ENCODE measurements at places on chromosomes 11 and 22.

DNA sequence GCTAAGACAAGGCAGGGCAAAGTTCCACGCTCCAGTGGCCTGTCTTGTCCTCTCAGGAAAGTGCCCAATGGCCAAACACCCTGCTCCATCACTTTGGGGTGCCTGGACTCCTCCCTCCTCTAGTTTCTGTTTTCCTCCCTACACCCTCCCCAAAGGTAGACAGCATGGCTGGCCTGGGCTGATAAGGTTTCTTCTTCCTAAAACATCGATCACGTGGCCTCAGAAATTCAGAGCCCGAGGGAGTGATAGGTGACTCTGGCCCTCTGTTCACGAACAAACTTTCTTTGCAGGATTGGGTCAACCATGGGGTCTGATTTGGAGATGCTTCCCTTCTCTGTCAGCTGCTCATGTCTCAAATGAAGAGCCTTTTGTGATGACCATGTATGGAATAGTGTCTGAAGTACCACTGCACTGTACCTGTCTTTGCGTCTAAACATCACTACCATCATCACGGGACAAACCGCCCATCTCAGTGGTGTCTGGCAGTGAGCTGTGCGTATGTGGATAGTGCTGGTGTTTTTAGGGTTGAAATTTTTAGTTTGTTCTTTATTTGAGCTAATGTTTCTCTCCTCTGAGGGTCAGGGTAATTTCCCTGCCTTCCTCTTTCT lies 6.1 kb downstream of the MICAL2 start:
- DNase-seq: no peak

DNA sequence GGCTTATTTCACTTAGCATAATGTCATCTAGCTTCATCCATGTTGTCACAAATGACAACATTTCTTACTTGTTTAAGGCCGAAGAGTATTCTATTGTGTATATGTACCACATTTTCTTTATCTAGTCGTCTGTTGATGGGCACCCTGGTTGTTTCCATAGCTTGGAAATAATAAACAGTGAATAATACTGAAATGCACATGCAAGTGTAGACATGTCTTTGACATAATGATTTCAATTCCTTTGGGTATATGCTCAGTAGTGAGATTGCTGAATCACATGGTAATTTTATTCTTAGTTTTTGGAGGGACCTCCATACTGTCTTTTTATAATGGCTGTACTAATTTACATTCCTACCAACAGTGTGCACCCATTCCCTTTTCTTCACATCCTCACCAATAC lies 508.0 kb downstream of the NELL1 start:
- no peak for DNase-seq

DNA sequence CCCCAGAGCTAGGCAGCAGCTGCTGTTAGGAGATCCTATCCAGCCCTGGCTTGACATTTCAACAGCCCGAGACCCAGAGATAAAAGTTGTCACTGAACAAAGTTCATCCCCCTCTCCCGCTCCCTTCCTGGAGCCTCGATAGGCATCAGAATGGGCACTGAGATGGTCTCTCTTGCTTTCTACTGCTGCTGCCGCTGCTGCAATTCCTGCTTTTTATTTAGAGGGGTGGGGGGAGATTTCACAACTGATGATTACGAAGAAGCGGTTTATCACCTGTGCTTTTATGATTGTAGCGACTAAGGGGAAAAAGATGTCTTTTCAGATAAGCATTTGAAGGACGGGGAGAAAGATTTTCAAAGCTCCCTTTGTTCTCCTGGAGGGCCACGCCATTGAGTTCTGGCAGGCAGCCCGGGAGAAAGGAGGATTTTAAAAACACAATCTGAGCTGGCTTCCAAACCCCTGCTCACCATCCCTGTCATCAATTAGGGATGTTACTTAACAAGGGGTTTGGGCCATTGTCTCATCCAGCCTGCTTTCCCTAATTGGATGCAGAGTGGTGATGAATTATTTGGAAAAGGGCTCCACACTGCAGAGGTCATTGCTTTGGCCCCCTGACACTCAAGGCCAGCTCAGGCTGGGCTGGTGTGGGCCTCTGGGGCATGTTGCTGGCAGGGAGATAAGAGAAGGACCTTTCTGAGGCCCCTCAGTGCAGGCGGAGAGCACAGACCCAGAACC lies 344.7 kb downstream of the BUD13 start:
- DNase-seq: no peak

DNA sequence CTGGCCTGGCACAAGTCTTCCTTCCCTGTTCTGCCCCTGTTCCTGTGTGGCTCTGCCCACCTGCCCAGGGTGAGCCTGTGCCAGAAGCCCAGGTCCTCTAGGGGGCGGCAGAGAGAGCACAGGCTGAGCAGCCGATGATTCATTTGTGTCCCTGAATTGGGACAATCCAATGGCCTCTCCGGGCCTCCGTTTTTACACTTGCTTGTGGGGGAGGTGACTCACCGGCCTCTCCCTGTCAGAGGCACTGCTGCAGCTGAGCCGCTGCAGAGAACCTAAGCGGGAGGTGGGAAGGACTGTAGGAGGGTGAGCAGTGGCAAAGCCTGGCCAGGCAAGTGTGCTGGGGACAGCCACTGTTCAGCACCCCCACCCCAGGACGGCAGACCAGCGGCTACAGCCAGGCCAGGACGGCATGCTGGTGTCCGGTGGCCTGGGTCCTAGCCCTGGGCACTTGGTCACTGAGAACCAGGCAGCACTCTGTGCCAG lies 65.2 kb upstream of the LMO1 start:
- DNase-seq: no peak

GRCh38 chr11:75714211-75714610 lies 3.4 kb upstream of the MOGAT2 start:
- DNase-seq: no peak

GRCh38 chr11:124586238-124586860 lies 16.6 kb downstream of the OR8A1 start:
- DNase-seq: no peak

- no peak for DNase-seq
Observed at GRCh38 chr11:115132436-115133228, 371.6 kb downstream of the CADM1 start.

DNA sequence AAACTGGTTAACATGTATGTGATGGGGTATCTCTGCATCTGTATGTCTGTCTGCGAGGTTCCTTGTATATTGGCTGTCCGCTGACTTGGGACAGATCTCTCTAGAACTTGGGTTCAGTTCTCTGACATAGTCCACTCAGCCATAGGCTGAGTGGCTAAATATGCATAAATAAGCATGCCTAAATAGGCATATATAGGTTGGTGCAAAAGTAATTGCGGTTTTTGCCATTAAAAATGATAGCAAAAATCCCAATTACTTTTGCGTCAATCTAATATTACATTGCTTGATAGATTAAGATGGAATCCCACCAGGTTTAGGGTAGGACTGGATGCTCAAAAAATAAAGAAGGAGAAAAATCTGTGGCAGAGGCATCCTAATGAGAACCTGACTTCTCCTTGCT lies 8.8 kb downstream of the LRRC55 start:
- DNase-seq: no peak

GRCh38 chr11:47204637-47204989 lies 10.2 kb upstream of the DDB2 start:
- DNase-seq: no peak

DNA sequence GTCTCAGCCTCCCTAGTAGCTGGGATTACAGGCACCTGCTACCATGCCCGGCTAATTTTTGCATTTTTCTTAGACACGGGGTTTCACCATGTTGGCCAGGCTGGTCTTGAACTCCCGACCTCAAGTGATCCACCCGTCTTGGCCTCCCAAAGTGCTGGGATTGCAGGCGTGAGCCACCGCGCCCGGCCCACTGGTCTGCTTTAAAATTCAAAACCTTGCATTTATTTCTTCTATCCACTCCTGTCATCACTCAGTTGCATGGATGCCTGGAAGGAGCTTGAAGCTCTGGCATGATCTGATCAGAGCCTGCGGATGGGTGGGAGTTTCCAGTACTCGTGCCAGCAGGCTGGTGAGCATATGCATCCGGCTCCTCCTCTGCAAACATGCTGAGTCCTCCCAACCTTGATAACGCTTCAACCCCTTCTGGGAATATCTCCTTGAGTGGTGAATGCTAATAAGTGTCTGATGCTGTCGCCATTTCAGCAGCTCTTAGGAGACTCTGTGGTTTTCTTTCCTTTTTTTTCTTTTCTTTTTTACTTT lies 39.6 kb downstream of the UBASH3B start:
- no peak for DNase-seq

- no peak for DNase-seq
Observed at GRCh38 chr22:11042116-11042515, 4485.9 kb upstream of the OR11H1 start.

- DNase-seq: no peak
Observed at GRCh38 chr11:34223021-34223813, 117.8 kb downstream of the NAT10 start.

- no peak for DNase-seq
Observed at GRCh38 chr11:120167659-120168058, 29.7 kb upstream of the TRIM29 start.

DNA sequence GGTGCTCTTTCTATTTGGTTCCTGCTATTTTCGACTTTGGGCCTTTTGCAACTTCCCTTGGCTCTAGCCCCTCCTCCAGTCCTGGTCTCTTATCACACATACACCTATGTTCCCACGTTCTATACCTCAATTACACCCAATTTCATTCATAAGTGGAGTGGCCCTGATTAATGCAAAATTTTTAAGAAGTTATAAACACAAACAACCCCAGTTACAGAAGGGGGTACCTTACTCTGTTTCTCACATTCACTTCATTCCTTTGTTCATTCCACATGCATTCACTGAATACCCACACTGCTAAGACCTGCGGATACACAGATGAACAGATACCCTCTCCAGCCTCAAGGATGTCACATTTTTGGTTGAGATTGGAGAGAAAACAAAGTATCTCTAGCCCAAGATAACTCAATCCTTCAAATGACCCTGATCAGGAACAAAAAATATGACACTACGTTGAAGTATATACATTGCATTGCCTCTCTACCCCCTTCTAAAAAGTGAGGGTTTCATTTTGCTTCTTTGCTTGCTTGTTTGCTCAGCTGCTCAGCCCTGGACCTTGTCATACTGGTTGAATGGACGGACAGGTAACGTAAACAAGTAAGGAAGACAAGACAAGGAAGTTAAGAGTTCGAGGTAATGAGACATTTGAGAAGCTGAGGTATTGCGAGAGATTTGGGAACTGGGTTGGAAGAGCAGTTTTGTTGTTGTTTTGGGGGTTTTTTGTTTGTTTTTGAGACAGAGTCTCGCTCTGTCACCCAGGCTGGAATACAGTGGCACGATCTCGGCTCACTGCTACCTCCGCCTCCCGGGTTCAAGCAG lies 3.6 kb upstream of the VPS37C start:
- DNase-seq: no peak

- DNase-seq: no peak
Observed at GRCh38 chr11:122339436-122340060, 223.5 kb upstream of the BLID start.

DNA sequence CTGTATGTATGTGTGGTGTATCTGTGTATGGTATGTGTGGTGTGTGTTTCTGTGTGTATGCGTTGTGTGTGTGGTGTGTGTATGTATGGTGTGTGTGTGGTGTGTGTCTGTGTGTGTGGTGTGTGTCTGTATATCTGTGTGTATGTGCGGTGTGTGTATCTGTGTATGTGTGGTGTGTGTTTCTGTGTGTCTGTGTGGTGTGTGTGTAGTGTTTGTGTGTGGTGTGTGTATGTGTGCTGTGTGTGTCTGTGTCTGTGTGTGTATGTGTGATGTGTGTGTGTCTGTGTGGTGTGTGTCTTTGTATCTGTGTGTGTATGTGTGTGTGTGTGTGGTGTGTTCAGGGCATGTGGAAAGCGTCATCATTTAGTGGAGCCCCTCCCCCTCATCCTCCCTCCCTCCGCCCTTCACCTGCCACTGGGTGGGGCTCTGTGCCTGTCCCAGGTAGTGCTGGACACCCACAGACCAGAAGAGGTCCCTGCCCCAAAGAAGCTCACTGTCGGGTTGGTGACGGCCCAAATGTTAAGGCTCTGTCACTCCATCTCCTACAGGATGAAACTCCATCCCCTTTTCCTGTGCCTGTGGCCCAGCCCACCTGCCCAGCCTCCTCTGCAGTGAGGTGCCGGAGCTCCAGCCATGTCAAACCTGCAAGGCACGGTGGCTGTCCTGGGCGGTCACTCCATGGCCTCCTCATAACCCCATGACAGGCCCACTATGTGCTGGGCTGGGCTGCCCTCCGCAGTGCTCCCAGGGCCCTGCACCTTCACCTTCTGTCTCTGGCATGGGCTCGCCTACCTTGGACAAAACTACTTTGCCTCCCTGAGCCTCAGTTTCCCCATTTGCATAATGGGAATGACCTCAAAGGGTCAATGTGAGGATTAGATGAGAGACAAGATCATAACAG lies 23.4 kb upstream of the SHISAL1 start:
- no peak for DNase-seq

- DNase-seq: no peak
Observed at GRCh38 chr11:36407356-36407755, 102.7 kb downstream of the TRAF6 start.

DNA sequence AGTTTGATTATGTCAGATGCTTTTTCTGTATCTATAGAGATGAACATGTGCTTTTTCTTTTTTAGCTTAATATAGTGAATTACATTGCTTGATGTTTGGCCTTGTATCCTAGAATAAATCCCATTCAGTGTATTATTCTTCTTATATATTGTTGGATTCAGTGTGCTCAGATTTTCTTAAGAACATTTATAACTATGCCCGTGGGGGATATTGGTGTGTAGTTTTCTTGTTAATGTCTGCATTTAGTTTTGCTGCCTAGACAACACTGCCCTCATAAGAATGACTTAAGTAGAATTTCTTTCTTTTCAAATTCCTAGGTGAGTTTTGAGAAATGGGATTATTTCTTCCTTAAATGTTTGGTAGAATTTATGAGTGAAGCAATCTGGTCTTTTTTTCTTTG lies 98.5 kb downstream of the TMEM135 start:
- DNase-seq: no peak

GRCh38 chr11:86718521-86718920 lies 46.1 kb upstream of the ME3 start:
- DNase-seq: no peak

DNA sequence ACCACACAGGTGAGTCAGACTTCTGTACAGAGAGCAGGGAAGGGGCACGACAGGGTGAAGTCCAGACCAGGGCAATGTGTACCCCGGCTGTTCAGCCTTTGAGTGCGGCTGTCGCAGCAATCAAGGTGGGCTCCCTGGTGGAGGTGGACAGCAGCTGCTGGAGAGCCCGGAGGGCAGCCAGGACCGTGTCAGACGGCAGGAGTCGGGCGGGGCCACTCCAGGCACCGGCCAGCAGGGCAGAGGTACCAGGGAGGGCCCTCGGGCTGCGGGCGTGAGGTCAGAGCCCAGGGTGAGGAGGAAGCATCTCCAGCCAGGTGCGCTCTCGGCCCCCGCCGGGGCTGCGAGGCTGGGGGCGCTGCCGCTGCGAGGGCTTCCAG lies 802 bp upstream of the PIM3 start:
- DNase-seq: no peak

- no peak for DNase-seq
Observed at GRCh38 chr11:44011797-44012196, 36.0 kb upstream of the ACCSL start.
